ENCODE measurements at places on chromosomes 7 and 10.

- no peak for DNase-seq
Measured at GRCh38 chr10:29435809-29436501, 147.1 kb downstream of the LYZL1 start.

DNA sequence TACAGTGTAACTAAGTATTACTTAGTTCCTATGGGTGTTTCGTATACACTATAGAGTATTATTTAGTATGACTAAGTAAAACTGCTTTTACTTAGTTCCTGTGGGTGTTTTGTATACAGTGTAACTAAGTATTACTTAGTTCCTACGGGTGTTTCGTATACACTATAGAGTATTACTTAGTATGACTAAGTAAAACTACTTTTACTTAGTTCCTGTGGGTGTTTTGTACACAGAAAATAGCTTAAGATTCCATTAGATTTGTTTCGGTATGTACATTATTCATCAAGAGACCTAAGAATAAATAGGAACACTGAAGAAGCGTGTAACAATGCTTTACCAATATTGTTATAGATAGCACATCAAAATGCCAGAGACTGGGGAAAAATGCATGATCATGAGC lies 25.0 kb downstream of the IGF2BP3 start:
- no peak for DNase-seq

DNA sequence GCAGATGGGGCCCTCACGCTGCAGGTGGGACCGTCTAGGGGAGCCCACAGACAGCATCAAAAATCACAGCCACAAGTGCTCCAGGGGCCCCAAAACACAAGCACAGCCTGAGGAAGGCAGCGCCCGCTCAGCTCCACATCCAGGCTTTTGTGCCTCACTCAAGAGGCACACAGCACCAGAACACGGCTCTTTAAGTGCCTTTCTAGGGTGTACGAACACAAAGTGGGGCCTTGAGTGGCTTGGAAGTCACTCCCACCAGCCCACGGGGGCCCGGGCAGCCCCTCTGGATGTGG lies 65.2 kb downstream of the DIP2C start:
- no peak for DNase-seq

- no peak for DNase-seq
Measured at GRCh38 chr7:138052696-138053095, 23.6 kb upstream of the AKR1D1 start.

DNA sequence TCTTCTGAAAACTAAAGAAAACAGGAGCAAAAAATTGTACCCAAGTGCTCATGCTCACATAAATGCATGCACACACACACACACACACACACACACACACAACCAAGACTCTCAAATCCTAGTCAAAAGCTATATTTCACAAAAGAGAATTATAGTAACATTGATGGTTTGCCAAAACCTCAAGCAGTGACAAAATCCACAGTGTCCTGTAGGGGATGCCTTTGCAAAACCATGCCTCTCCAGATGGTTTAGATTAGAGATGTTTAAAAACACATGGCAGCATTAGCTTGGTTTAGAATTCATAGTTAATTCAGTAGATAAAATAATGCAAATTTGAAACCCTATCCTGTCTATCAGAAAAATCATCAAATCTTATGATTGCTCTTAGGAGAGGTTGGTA lies 232.2 kb downstream of the DYNC1I1 start:
- DNase-seq = no peak

GRCh38 chr7:7219216-7219615 lies 36.9 kb downstream of the C1GALT1 start:
- peak; percentile 5 for DNase-seq

DNA sequence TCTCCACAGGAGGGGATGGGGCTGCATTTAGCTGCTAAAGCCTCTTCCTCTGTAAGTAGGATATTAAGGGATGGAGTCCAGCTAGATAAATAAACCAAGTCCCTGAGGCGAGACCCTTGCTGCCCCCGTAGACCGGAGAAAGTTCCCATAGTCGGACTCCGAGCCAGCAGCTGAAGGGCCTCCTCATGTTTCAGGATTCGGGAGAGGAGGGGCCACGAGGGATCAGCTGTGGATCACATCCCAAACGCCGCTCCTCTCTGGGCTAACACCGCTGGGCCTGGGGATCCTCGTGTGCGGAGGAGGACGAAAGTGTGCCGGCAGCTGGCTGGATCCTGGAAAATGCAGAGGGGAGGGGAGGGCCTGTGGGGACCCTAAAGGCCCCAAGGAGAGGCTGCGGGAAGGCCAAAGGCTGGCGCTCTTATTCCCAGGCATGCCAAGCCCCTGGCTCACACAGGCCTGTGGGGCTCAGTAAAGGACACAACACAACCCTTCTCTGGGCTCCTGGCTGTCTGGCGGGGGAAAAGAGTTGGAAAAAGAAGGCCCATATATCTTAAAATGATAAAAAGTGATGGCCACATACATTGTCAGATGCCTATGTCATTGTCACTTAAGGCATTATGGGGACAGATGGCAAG lies 82.5 kb upstream of the TMEM72 start:
- DNase-seq = no peak

Measured in KBM-7 (cell line).